ENCODE measurements at places on chromosomes 2 and 18. TPM values are rescaled to one million over a fixed set of nuclear protein-coding genes. Genes with fewer than 3 reads are reported as not detected.
A peak's percentile ranks its signal among the peaks of the same experiment; 100 is the strongest.

The LAPTM4A gene
- total RNA-seq = 166 TPM

The RBM44 gene
- 0.71 TPM for total RNA-seq

The GATA6 gene
- total RNA-seq = 0.21 TPM

The CENPA gene
- 37.4 TPM for total RNA-seq

- DNase-seq = no peak
Measured at GRCh38 chr2:151637271-151637781, 97.0 kb downstream of the NEB start.

DNA sequence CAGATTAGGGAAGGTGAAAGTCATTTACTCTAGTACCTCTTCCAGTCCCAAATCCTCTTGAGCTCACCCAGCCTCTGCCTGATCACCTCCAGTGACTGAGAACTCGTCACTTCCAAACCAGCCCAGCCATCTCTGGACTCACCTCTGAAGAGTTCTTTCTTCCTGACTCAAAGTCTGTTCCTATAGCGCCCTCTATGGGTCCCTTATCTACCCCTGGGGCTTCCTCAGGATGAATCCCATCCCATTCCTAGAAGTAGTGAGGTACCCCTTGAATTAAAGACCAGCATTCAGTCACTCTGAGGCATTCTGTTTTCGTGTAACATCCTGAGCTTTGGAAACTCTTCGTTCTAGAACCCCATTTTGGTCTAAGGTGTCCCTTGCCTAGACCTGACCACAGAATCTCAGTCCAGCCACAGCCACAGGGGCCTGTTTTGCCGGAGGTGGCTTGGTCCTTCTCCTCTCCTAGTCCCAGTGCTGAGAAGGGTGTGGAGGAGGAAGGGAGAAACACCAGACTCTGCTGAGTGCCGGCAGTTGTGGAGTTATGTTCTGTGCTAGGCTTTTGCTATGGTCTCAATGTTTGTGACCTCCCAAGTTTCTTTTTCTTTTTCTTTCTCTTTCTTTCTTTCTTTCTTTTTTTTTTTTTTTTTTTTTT is 32.7 kb downstream of the SIX3 start:
- DNase-seq = peak; percentile 71

DNA sequence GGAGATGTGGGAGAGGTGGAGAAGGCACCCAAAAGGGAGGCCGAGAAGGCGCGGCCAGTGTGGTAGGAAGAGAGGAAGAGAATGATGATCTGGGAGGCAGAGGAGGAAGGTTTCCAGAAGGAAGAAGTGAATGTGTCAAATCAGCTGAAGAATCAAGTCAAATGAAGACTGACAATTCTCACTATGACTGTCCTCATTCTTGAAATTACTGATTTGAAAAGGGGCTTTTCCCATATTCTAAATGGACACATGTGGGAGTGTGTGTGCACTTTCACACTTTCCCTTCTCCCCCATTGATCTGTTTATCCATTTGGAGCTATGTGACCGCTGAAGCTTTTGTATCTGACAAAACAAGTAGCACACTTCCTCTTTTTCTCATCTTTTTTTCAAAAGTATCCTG is 6.1 kb downstream of the AFF3 start:
- no peak for DNase-seq

- no peak for DNase-seq
Measured at GRCh38 chr2:108704871-108705270, 14.4 kb upstream of the RANBP2 start.

DNA sequence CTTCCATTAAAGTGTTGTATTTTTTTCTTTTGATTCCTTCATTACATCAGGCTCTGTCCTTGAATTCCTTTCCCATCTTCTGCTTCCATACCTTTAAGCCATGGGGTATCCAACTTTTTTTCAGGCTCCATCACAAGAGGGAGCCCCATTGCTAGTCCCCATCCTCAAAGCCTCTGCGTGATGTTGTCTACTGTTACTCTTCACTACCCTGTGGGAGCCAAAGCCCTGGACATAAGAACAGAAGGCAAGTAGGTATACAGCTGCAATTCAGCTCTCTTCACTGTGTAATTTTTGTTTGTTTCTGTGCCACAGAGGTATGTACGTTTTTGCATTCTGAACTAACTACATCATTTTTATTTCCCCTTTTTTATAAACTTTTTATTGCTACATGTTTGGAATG is 36.6 kb upstream of the CCNYL1 start:
- DNase-seq = no peak

Measured in WTC11 (cell line).